ENCODE measurements at places on chromosomes 5 and 9.

GRCh38 chr9:136260936-136261472 lies 15.4 kb upstream of the QSOX2 start:
- no peak for DNase-seq

DNA sequence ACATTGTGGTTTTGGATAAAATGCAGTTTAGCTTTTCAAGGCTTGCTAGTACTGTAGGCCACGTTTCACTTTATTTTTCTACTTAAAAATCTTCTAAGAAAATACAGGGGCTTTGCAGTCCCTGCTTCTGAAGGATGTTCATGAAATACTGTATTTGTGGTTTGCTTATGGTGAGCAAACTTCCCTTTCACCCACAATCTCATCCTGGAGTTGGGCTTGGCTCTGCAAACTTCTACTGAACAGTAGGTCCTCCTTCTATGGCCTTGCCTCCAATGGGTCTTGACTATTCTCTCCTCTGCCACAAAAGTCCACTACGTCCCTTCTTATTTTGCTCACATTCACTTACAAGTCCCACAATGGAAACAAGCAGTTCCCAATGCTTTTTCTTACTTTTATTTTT lies 502.7 kb upstream of the KLF4 start:
- no peak for DNase-seq

DNA sequence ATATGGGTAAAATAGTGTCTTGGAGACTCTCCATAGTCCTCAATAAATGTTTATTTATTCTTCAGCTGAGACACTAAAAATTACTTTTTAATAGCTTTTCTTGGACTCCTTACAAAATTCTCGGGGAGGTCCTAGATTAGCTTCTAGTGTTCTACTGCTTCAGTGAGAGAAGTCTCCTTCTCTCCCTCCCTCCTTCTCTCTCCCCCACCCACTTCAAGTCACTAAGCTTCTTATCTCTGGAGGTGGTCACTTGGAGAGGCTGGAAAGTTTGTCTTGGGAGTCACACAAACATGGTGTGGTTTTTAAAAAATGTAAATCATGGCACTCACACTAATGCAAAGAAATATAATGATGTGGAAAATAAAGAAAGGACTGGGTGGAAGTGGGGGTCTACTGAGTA lies 64.1 kb downstream of the SEMA6A start:
- no peak for DNase-seq

GRCh38 chr5:76926329-76927105 lies 26.3 kb upstream of the CRHBP start:
- no peak for DNase-seq

GRCh38 chr5:143206196-143207053 lies 197.1 kb downstream of the NR3C1 start:
- no peak for DNase-seq

DNA sequence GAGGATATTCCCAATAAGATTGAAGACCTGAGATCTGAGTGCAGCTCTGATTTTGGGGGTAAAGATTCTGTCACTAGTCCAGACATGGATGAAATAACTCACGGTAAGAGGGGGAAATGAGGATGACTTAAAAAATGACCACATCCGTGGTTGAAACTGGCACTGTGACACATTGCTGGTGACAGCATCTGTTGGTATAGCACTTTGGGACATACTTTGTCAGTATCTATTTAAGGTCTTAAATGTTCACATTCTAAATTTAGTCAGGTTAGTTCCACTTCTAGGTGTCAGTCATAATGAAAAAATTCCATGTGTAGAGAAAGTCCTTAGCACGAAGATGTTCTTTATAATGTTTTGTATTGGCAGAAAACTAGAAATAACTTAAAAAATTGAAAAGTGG lies 70.9 kb downstream of the GAPVD1 start:
- DNase-seq: no peak

GRCh38 chr5:128493657-128494329 lies 44.3 kb downstream of the FBN2 start:
- no peak for DNase-seq

GRCh38 chr9:22037954-22038690 lies 29.0 kb upstream of the CDKN2B start:
- no peak for DNase-seq

- DNase-seq: no peak
Measured at GRCh38 chr5:150195736-150196485, 6.0 kb downstream of the SLC6A7 start.

DNA sequence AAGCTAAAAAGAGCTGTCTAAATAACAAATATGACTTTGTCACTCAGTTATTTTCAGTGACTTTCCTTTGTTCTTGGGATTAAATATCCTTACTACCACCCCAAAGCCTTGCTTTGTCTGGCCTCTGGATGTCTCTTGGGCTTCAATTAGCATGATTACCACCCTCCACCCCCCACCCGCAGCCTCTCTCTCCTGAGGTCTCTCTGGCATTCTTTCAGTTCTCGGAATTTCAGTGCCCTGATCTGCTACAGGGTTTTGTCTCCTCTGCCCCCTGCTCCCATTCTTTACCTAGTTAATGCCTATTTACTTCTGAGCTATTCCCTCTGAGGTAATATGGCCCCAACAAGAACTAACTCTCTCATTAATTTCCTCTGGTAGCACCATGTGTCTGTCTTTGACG lies 376.4 kb downstream of the DEPDC1B start:
- no peak for DNase-seq

GRCh38 chr5:43010935-43011315 lies 29.2 kb downstream of the ANXA2R start:
- DNase-seq: peak; percentile 68

- DNase-seq: no peak
Measured at GRCh38 chr5:131647048-131647769, 12.2 kb upstream of the RAPGEF6 start.

DNA sequence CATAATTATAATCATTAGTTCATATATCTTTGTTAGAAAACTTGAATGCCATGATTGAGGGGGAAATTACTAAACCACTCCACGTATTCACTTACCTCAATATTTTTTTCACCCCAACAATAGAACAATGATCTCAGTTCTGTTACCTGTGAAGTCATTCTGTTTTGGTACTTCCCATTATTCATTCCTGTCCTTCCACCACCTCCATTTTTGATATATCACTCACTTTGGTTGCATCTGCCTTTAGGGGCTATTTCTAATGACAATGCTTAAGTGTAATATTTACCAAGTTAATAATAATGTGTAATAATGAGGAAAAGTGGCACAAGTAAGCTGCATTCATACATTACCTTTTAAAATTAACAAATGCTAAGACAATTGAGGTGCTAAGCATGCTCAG lies 218.4 kb downstream of the SPATA31D1 start:
- DNase-seq: no peak

- DNase-seq: no peak
Measured at GRCh38 chr5:76715736-76716455, at the start of gene F2R. Gene F2R (plus strand): TSS chr5:76716126. CDS start chr5:76716308, 182 bp downstream.

DNA sequence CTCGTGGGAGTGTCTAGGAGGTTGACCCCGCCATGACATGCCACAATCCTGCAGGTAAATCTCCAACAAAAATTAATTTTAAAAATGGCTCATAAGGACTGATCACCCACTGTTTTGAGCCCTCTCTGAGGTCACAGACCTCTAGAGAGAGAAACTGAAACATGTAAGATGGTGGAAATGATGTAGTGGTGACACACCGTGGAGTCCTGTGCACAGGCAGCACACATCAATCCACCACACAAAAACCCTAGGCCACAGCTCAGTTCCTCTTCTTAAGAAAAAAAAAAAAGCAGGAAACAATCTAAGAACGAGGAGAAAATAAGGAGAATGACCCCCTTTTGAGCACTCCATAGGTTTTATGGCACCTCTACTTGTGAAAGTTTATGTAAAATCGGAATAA lies 93.8 kb upstream of the FAM120A start:
- DNase-seq: no peak

GRCh38 chr5:109589239-109589638 lies 100.5 kb upstream of the MAN2A1 start:
- DNase-seq: peak; percentile 26

DNA sequence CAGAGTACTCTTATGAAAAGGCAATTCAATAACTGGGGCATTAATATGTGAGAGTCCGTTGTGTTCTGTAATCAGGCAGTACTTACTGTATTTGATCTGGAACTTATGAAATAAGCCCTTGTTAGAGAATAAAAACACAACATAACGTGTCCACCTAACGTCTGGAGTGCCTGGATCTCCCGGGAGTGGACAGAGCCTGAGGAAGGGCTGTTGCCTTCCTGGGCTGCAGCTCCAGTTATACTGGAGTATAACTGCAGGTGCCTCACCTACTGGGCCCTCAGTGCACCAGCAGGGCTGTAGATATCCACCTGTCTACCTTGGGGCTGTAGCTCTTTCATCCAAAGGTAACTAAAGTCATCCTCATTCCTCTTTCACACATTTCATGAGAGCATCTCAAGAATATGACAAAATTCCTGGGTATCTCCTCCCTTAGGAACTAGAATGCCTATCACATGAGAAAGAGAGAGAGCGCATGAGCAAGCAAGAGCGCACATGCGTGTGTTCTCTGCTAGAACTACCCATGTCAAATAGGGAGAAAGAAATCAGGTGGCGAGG lies 200.1 kb downstream of the GAPVD1 start:
- DNase-seq: no peak

DNA sequence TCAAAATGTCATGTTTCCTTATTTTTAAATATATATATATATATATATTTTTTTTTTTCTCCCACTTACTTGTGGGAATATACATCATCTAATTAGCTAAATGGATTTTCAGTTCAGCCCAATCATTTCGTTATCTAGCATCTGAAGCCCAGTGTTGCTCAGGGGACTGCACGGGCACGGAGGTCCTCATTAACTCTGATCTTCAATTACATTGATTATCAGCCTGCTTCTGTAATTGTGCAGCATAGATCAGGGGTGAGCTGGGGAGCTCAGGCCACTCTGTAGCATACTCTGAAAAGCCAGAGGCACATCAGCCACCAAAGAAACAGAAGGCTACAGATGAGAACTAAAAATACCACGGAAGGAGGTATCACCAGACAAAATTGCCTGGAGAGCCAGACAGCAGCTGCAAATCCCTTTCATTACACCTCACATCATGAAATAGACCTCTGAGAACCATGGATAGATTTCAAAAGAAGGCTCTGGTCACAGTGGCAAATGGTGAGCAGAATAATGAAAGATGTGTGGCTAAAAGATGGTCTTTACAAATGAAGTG lies 326.4 kb downstream of the TRIM32 start:
- DNase-seq: no peak

DNA sequence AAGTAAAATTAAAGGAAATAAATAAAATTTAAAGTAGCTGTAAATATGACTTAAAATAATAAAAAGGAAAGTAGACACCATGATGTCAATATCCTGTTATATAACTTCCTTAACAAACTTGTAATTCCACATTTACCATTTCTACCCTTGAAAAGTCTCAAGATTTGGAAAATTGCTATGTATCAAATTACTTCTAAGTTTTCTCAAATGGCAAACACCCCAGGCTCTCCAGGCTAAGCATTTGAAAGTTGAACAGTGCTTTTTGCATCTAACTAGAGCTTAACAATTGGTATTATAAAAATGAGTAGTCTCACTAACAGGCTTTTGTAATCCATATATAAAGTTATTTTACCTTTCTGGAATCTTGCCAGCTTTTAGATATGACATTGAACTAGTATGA lies 41.5 kb upstream of the MACIR start:
- DNase-seq: no peak

- DNase-seq: no peak
Measured at GRCh38 chr5:112862085-112862484, 998 bp downstream of the SRP19 start.

GRCh38 chr9:91807643-91808246 lies 142.3 kb downstream of the ROR2 start:
- no peak for DNase-seq

DNA sequence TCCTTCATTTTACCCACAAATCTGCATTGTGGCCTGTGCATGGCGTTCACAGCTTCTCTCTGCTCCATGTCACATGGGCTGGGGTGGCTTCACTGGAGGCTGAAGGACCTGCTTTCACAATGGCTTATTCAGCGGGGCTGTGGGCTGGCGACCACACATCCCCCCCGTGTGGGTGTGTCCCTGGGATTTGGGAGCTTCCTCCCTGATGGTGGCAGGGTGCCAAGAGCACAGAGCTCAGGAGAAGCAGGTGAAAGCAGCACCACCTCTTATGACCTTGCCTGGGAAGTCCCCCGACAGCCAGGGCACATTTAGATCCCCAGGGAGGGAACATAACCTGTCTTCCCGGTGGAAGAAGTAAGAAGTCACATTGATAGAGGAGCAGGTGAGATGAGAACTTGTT lies 5.0 kb upstream of the MED10 start:
- DNase-seq: peak; percentile 88

GRCh38 chr5:132470596-132470995 lies 20.0 kb downstream of the IRF1 start:
- DNase-seq: no peak

DNA sequence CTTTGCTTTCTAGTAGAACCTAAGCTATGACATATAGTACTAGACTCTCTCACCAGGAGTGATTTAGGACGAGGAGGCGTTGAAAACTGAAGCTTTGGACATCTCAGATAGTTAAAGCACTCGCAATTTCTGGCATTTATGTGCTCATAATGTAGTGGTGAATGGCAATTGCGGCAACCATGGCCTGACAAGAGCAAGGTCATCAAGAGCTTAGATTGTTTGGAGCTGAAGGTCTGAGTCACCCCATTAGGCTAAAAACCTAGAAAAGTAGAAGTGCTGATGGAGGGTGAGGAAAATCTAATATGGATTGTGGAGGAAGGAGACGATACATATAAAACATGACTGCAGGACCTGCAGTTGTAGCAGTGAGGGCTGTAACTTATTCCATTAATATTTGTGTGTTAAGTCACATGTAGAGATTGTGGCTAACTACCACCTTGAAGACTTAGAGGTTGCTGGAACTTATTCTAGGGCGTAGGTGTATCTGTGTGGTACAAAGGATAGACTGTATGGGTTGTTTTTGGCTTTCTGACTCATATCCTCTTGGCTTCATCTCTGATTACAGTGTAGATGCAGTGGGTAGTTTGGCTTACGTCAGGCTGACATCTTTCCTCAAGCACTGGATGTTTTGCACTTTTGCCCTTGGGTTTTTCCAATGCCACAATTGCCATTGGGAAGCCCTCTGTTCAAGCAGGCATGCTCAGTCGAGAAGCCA lies 138.9 kb upstream of the CDKN2B start:
- DNase-seq: no peak

GRCh38 chr5:56147106-56147505 lies 86.0 kb downstream of the ANKRD55 start:
- DNase-seq: no peak

- DNase-seq: no peak
Measured at GRCh38 chr9:69740872-69741505, 18.8 kb downstream of the PTAR1 start.

GRCh38 chr5:158807946-158808345 lies 291.8 kb downstream of the EBF1 start:
- DNase-seq: no peak
